AG10803 (cell line): ENCODE measurements at places on chromosomes 7 and 10.

- DNase-seq: no peak
Observed at GRCh38 chr7:149790146-149790548, 16.8 kb upstream of the ZNF467 start.

- no peak for DNase-seq
Observed at GRCh38 chr7:45069444-45070253, 19.1 kb downstream of the NACAD start.

DNA sequence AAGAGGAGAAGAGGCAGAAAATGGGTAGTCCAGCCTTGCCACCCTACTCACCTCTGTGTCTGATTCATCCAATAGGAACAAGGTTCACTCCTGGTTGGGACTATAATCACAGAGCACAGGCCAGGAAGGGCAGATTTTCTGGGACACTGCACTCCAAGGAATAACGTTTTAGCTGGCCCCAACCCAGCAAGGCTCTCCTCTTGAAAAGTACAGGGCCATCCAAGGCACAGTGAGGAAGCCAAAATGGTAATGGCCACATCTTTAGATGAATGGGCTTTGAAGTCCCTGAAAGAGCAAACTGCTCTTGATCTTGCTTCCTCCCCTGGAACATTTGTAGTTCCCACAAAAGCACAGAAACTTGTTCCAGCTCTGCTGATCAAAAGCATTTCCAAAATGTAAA is 149.4 kb downstream of the GRM3 start:
- no peak for DNase-seq

DNA sequence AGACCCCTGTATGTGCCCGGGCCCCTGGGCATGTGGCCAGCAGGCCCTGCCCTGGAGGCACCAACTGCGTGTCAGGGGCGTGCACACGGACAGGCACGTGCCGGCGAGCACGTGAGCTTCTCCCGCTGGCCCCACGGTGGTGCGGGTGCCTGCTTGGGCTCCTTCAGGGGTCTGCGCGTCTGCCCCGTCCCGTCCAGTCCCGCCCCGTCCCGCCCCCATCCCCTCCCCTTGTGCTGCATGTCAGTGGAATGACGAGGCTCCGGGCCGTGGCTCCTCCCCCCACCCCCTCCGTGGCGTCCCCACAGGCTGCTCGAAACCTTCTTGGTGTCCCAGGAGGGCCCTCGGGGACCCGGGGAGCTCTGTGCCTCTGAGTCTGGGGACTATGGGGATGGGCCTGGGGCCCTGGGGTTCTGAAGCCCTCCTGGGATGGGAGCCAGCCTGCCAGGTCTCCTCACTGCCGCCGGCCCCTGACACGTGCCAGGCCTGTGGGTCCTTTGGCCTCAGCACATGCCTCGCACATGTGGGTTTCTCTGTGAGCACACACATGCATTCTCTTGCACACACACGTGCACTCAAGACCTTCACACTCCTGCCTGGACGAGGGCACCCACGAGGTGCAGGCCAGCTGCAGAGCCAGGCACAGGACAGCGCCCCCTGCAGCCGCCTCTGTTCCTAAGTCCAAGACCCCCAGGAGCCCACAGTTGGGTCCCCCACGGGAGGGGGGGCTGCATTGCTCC is 27.5 kb upstream of the AMZ1 start:
- DNase-seq: no peak

DNA sequence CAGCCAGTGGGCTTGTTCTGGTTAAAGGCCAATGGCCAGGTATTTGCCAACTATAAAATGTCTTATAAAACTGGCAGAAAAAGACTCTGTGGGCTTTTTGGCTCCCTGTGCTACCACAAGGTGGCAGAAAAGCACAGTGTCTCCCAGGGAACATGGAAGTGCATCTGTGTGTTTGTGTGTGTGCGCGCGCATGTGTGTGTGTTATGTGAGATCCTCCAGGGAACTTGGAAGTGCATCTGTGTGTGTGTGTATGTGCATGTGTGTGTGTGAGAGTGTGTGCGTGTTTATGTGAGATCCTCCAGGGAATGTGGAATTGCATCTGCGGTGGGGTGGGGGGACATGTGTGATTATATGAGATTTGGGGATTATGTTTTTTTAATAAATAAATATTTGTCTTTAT is 30.2 kb upstream of the ABI1 start:
- peak; percentile 74 for DNase-seq

DNA sequence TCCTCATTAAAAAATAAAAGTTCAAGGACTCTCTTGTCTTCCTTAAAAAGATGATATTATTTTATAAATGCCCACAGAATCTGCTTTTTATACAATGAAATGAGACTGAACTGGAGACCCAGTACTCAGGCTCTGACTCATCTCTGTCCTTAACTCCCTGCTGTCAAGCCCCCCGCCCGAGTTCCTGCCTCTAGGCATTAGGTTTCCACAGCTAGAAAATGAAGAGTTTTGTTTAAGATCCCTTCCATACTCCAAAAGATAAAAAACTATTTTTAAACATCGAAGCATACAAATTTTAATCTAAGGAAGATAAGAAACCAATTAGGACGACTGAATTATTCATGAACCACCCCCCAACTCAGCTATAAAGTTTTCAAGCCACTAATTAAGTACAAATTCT is 97.7 kb upstream of the FEZF1 start:
- no peak for DNase-seq

DNA sequence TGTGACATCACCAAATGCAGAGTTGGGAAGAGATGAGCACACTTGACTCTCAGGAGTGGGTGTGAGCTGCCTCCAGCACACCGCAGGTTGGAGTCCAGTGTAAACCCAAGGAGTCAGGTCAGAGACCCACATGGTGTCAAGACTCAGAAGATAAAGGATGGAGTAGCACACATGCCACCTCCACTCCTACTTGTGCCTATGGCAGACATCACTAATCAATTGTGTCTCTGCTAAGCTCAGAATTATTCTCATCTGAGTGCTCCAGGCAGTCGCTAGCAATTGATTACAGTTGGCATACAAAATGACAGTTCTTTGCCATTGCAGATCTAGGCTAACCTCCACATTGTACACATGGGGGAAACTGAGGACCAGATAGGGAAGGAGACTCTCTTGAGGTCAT is 187.1 kb downstream of the RPS24 start:
- DNase-seq: no peak

DNA sequence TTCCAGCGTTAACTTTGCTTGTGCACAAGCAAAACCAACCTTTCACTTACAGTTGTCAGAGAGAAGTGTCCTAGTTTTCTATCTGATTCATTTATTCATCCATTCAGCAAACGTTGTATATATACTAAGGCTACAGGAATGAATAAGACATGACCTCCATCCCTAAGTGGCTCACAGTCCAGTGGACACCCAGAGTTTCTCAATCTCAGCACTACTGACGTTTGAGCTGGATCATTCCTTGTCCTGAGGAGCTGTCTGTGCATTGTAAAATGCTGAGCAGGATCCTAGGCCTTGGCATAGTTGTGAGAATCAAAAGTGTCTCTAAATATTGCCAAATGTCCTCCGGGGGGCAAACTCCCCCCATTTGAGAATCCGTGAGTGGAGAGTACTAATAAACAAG is 166.7 kb upstream of the PRKCQ start:
- DNase-seq: peak; percentile 16

- DNase-seq: no peak
Observed at GRCh38 chr10:32143302-32143847, 87.2 kb upstream of the KIF5B start.

DNA sequence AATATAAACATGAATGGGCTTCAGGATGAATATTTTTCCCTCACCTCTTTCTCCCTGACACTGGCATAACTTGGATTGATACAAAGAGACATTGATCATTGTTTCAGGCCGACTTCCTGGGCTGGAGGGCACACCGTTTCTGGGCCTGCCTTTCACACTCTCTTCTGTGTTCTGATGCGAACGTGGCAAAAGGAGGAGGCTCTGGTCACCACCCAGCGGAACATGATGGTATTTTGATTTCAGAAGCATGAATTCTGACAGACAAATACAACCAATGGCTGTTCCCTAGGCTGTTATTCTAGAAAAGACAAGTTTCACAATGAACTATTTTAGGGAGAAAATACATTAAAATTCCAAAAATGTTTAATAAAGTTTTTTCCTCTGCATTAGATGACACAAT is 534.5 kb upstream of the MKI67 start:
- no peak for DNase-seq

GRCh38 chr7:157557263-157557662 is 220.5 kb downstream of the DNAJB6 start:
- DNase-seq: no peak

DNA sequence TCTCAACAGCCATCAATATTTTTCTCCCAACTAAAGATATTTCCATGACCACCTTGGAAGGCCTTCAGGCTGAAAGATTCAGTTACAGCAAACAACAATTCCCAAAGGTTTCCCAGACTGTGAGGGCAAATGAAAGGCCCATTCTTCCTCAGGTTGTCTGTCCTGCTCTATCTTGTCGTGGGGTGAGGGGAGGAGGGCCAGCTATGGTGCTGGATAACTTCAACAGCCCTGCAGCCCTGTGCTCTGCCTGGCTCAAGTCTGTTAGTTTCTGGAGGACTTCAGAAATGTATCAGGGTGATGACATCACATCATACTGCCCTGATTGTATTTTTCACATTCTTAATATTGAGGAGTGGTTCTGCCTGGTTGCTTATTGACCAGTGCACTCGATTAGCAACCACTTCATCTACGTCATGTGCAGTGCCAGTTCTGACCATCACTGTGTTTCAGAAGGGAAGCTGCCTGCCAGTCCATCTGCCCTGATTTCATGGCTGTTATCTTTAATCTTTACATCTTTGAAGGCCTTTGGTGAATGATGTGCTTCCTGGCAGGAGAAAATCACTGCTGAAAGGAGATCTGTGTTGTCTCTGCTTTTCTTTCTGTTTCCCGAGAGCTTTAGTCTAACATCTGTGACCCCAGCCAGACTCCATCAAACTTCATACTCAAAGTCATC is 135.5 kb downstream of the NRF1 start:
- DNase-seq: no peak
